ENCODE measurements at places on chromosomes 6 and 20.

GRCh38 chr6:26123675-26123946 lies 36.4 kb downstream of the HFE start:
- DNase-seq = no peak

- DNase-seq = no peak
These were observed 13.1 kb downstream of the UQCC1 start for GRCh38 chr20:35398660-35399144.

GRCh38 chr6:42781796-42782688 lies at the start of gene BICRAL:
TSS of gene BICRAL (plus strand) at chr6:42782052. CDS start at chr6:42822023, 39,971 bp downstream.
- DNase-seq = no peak

GRCh38 chr20:49706630-49707091 lies 7.0 kb downstream of the B4GALT5 start:
- DNase-seq = no peak

DNA sequence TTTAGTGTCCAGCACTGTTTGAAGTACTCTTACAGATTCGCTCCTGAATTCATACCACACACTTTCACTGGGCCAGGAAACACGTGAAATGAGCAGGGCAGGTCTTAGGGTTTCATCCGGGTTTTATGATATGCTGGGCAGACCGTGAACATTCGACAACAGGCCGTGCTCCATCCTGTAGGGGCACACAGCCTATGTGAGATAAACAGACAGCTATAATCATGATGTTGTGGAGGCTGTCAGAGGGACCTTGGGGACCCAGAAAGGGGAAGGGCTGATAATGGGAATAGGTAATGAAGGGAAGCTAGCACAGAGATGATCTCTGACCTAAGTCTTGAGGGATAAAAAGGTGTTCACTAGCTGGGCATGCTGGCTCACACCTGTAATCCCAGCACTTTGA lies 110.4 kb downstream of the RIN2 start:
- no peak for DNase-seq

- DNase-seq = no peak
These were observed 403.0 kb upstream of the SPTLC3 start for GRCh38 chr20:12605751-12606150.

- DNase-seq = no peak
These were observed 496.7 kb downstream of the C6orf118 start for GRCh38 chr6:164812706-164813105.

- no peak for DNase-seq
These were observed 38.5 kb downstream of the EYA2 start for GRCh38 chr20:46933150-46933549.

GRCh38 chr6:57183336-57183735 lies 11.2 kb downstream of the BAG2 start:
- no peak for DNase-seq

DNA sequence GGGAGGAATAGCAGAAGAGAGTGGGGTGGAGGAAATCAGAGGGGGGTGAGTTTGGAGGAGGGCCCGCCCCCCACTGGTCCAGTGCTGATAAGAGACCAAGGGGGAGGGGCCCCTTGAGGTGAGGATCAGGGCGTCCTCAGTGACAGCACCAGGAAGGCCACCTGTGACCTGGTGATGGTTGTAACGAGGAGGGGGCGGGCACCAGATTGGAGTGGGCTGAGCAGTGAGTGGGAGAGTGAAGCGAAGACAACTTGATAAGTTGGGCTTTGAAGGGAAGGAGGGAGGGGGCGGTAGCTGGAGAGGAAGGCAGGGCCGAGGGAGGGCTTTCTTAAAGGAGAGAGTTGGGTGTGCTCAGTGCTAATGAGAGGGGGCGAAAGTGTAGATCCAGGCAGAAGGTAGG lies 30.7 kb downstream of the CDH22 start:
- no peak for DNase-seq

DNA sequence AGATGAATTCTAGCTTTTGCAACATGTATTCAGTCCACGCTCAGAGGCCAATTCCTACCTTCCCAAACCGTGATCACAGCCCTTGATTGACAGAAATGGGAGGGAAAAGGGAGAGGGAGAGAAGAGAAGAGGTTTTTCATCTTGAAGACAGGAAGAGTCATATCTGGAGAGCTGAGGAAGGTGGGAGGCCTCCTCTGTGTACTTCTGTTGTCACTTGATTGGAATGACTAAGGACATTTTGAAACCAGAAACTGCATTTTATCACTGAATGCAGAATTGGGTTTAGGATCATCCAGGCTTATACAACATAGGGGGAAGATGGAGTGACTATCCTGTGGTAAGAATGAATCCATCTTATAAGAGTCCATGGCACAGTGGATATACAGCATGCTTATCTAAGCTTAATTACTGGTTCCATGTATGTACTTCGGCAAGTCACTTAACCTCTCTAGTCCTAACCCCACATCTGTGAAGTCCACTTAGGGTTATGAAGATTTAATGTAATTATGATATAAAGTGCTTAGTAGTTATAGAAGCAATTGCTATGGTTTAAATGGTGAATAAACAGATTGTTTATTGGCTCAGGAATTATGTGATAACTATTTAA lies 144.0 kb downstream of the BCKDHB start:
- DNase-seq = no peak

- DNase-seq = no peak
These were observed 286.2 kb downstream of the ESR1 start for GRCh38 chr6:152093711-152094110.

GRCh38 chr20:18909254-18909653 lies 95.7 kb downstream of the SCP2D1 start:
- DNase-seq = no peak

GRCh38 chr20:39057911-39058310 lies 95.8 kb downstream of the DHX35 start:
- DNase-seq = no peak

DNA sequence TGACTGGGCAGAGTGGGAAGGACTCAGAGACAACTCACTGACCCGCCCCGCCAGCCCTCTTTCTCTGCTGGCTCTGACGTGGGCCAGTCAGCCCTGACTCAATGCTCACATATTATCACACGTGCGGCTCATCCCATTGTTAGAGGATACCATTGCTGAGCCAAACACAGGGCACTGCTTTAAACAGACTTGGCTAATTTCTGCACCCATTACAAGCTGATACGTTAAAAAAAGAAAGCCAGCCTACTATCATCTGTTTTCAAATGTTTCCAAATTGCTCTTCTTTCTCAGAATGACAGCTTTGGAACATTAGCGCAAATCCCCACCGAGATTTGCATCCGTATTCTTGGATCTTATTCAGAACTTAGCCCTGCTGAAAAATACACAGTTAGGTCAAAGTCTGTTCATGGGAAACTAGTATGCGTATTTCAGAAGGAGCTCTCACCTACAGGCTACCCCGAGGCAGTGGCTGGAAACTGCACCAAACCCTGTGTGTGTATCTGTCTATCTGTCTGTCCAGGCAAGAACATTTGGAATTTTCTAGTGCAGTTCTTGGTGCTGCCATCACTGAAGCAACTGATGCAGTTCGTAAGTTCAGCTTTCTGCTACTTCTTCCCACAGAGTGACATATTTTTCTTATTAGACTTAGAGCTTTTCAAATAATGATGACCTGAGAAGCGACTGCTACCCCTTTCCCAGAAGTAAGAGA lies 32.8 kb downstream of the RAMACL start:
- peak; percentile 82 for DNase-seq

DNA sequence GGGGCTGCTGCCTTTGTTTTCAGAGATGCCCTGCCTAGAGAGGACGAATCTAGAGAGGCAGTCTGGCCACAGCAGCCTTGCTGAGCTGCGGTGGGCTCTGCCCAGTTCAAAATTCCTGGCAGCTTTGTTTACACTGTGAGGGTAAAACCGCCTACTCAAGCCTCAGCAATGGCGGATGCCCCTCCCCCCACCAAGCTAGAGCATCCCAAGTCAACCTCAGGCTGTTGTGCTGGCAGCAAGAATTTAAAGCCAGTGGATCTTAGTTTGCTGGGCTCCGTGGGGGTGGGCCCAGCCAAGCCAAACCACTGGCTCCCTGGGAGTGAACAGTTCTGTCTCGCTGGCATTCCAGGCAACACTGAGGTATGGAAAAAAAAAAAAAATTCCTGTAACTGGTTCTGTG lies 970.9 kb downstream of the TBC1D32 start:
- no peak for DNase-seq

DNA sequence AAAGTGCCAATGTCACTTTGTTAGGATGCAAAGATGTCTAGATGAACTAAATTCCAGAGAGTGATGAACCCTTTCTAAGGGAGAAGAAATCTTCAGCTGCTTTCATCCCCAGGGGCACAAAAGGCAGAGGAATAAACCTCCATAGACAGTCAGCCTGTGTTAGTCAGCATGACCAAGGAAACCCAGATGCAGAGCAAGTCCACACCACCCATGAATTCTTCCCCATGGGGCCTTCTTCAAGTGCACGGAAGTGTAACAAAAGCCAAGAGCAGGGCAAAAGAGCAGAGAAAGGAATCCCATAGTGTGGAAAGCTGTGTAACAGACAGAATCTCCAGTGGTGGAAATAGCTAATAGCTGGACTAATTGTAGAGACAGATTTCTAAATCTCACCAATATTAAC lies 50.0 kb downstream of the DCDC2 start:
- DNase-seq = no peak

GRCh38 chr6:132190815-132191175 lies 210.5 kb downstream of the MOXD1 start:
- no peak for DNase-seq

DNA sequence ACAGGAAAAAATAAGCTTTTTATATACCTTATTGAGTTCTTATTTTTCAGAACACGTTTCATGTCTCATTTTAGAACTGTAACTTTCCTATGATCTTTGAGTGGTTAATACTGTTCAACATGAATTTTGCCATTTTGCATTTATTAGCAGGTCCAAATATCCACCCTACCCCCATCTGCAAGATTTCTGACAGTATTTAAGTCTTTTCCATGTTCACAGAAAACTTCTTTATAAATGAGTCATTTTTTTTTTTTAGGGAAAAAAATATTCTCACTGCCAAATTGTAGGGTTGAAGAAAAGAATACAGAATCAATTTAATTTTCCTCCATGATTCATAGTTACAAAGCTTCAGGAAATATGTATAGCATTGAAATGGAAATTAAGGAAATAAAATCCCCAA lies 101.8 kb downstream of the COL21A1 start:
- DNase-seq = no peak

DNA sequence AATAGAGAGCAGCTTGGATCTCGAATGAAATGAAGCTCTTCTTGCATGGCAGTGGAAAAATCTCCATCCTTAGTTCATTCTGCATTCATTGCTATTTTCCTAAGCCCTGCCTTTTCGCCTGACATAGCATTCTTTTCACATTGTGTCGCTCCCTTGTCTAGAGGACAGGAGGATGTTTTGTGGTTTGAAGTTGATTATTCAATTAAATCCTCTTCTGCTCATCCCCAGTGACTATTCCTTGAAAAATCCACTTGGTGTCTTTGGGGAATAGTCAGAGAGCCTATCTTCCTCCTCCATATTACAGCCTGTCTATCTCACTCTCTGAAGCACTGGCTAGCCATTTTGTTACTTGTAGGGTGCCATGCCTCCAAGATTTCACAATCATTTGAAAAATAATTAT lies 161.2 kb downstream of the KLHL32 start:
- DNase-seq = no peak

- no peak for DNase-seq
These were observed 8.3 kb upstream of the ADRM1 start for GRCh38 chr20:62294516-62294915.

DNA sequence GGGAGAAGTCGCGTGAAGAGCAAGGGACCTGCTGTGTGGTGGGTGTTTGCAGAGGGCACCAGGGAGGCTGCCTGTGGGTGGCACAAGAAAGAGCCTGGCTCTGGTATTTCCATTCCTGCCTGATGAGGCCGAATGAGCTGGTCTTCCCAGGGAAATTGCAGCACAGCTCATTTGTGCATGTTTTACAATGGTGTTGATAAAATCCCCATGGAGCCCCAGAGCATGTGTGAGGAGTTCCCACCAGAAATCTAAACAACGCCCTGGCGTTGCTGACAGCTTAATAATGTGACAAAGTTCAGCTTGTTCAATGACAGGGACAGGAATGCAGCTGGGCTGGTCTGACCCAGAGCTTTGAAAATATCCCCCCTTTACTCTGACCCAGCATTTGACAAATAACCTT lies 135.5 kb downstream of the CLIC5 start:
- DNase-seq = no peak

GRCh38 chr6:128686084-128686483 lies 165.7 kb upstream of the PTPRK start:
- no peak for DNase-seq

DNA sequence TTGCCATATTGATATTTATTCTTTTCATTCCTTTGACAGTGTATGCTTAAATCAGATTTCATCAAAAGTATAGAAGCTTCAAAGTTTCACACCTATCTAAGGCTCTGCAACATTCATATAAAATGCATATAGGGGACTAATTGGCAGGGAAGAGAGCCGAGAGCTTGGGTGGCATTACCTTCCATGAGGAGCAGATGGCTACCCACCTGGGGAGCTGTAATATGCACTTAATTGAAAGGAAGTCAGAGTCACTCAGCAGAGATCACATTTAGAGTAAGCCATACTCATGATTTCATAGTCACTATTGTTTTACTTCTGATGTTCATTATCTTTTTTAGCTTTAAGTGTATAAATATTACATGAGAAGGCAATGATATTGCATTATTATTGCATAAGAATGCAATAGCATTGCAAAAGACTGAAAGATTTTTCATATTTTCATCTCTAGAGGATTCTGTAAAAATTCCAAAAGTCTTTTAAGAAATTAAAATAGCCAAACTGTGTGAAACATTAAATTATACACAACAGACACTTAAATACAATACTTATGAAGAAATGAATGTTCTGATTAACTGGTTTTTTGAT lies 1305.2 kb downstream of the EPHA7 start:
- no peak for DNase-seq

GRCh38 chr6:112187736-112188135 lies 66.6 kb downstream of the LAMA4 start:
- DNase-seq = no peak

- DNase-seq = no peak
These were observed 627.4 kb upstream of the CITED2 start for GRCh38 chr6:140001821-140002341.

- DNase-seq = no peak
These were observed 66.0 kb downstream of the ZBTB2 start for GRCh38 chr6:151325075-151326050.

DNA sequence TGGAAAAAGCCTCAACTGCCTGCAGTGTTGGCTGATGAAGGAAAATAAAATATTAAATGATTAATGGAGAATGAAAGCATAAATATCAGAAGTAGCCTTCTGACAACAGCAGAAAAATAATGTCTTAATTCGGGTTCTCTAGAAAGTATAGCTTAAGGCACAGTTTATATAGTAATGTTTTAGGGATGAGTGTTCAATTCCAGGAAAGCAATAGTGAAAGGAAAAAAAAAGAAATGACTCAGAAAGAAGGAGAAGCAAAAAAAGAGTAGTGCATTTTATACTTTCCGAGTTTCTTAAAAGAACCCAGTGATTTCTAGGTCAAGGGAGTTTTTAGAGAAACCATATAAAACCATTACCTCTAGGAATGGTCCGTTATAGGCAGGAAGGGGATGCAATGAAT lies 137.3 kb downstream of the HTR1B start:
- DNase-seq = no peak

- DNase-seq = no peak
These were observed 22.6 kb downstream of the MTHFD1L start for GRCh38 chr6:150887978-150888563.

- no peak for DNase-seq
These were observed 326.9 kb downstream of the UBE3D start for GRCh38 chr6:82738773-82739172.
